ENCODE measurements at places on chromosomes 3 and 15. TPM values are rescaled to one million over a fixed set of nuclear protein-coding genes. Genes with fewer than 3 reads are reported as not detected.

VWA5B2 gene
- 23.7 TPM for total RNA-seq

ICE2 gene
- 67.1 TPM for total RNA-seq

PLAAT1 gene
- total RNA-seq = 2.6 TPM

ARL6IP5 gene
- 38.5 TPM for total RNA-seq

WDR73 gene
- total RNA-seq = 51.8 TPM

SERF2 gene
- 910 TPM for total RNA-seq

CHRM5 gene
- not detected for total RNA-seq

DNAH12 gene
- total RNA-seq = 0.29 TPM

MCTP2 gene
- 10.5 TPM for total RNA-seq

ESYT3 gene
- 2.0 TPM for total RNA-seq

EFCC1 gene
- total RNA-seq = 0.29 TPM

ZNF660 gene
- 19.2 TPM for total RNA-seq

TLR9 gene
- 0.22 TPM for total RNA-seq

C3orf70 gene
- 1.6 TPM for total RNA-seq

SPATA12 gene
- total RNA-seq = not detected
